ENCODE measurements at places on chromosomes 16 and 17. TPM values are rescaled to one million over a fixed set of nuclear protein-coding genes. Genes with fewer than 3 reads are reported as not detected.

The RUNDC3A gene
- total RNA-seq: 1.0 TPM

GRCh38 chr16:47374629-47375028 lies 86.2 kb downstream of the ITFG1 start:
- no peak for DNase-seq

DNA sequence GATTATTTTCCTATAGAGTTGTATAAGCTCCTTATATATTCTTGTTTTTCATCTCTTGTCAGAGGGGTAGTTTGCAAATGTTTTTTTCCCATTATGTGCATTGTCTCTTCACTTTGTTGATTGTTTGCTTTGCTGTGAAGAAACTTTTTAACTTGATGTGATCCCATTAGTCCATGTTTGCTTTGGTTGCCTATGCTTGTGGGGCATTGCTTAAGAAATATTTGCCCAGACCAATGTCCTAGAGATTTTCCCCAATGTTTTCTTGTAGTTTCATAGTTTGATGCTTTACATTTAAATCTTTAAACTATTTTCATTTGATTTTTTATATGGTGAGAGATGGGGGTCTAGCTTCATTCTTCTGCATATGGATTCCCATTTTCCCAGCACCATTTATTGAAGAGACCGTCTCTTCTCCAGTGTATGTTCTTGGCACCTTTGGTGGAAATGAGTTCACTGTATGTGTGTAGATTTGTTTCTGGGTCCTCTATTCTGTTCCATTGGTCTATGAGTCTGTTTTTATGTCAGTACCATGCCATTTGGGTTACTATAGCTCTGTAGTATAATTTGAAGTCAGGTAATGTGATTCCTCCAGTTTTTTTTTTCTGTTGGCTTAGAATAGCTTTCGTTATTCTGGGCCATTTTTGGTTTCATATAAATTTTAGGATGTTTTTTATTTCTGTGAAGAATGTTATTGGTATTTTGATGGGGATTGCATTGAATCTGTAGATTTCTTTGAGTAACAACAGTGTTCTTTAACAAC lies 165.8 kb downstream of the ABCA8 start:
- DNase-seq: no peak

DNA sequence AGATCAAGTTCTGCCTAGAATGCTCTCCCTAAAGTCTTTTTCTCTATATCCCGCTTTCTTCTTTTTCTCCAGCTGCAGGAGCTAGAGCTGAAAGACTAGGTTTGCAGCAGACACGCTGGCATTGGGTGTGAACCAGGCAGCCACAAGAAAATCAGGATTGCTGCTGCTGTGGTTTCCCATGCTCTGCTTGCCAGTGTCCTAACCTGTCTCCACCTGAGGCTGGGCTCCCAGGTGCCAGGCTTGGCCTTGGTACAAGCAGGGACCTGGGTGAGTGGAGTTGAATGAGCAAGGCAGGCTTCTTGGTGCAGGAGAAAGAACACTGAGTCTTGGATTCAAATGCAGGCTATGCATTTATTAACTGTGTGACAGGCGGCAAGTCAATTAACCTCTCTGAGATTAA lies 440.3 kb upstream of the MAF start:
- no peak for DNase-seq

DNA sequence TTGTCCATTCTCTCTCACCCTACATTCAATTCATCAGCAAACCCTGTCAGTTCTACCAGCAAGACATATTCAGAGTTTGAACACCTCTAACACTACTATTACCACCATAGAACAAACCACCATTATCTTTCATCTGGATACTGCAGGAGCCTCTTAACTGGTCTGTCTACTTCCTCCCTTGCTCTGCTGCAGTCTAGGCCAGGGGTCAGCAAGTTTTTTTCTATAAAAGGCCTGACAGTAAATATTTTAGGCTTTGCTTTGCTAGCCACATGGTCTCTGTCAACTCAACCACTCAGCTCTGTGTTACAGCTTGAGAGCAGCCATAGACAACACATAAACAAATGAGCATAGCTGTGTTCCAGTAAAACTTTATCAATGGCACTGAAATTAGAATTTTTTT lies 13.8 kb downstream of the KCTD19 start:
- no peak for DNase-seq

GRCh38 chr17:17526369-17526768 lies 30.2 kb upstream of the RASD1 start:
- no peak for DNase-seq

- no peak for DNase-seq
These were observed 172.4 kb upstream of the TNRC6C start for GRCh38 chr17:77786090-77786489.

DNA sequence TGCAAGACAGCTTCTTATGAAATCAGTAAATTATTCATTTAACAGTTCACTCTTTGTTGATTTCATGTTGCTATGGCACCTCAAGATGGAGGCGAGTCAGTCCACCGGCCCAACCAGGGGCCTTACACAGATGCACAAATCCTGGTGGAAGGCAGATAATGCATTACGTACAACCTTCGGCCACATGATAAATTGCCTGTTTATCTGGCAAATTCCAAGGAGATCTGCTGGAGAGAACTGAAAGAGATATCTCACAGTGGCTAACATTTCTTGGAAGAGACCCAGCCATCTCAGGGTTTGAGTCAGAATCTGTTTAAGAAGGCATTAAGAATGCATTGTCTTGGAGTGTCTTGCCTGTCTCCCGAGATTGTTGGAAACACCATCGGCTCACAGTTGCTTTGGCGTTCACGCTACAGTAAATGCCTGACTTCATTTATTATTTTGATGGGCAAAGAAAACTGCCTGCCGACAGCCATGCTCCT lies 225.6 kb downstream of the MSI2 start:
- DNase-seq: no peak

DNA sequence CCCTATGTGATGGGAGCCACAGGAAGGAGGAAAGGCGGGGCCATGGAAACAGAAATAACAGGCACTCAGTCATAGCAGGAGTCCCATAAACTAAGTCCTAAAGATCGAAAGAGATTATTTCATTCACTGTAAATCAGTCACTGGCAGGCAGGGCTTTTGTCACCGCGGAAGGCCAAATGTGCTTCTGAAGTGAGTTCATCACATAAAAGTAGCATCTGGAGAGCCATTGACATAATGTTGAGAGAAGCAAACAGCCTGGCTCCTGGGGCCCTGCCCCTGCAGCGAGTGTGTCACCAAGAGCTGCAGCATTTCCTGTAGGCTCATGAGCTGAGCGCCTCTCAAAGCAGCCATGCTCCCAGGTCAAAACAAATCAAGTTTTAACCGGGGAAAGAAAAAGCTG lies 476.2 kb downstream of the HAPSTR1 start:
- DNase-seq: no peak

DNA sequence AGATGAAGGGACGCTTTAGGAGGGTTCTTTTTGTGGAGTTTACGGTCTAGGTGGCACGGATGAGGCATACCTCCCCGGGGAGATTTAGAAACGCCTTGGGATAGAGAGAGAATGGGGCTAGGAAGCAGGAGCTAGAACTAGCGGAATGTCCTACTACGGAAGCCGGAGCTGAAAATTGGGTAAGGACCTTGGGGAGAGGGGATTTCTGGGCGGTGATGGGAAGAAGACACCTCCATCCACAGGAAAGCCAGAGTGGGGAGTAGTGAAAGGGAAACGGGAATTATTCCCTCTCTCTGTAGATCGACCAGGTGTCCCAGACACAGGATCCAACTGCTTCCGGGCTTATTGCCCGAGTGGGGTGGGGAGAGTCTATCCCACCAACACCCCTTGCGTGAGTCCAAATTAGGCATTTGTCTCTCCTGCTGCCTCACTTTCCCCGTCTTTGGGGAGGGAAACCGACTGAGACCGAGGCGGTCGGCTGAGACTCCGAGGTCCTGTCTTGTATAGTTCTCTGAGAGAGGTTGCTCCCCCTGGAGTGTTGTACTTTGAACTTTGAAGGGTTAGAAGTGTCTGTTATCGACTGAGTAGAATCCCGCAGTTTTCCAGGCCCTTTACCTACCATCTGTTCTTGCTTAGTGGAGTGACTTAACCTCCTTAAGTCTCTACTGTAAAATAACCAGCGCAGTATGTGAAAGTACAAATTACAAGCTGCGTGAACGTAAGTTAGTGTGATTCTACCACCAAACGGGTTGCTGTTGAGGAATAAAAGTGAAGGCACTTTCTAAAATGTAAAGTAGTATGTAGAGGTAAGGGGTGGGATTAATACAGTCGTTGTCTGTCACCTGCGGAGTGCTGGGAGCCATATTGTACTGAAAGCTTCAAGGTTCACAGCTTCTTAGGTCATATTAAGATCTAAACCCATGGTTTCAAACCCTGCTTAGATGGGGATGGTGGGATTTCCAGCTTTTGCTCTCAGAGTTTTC lies 1.0 kb downstream of the RSPRY1 start:
- peak; percentile 54 for DNase-seq

- DNase-seq: no peak
These were observed 115.9 kb downstream of the ANKRD11 start for GRCh38 chr16:89374393-89374960.

DNA sequence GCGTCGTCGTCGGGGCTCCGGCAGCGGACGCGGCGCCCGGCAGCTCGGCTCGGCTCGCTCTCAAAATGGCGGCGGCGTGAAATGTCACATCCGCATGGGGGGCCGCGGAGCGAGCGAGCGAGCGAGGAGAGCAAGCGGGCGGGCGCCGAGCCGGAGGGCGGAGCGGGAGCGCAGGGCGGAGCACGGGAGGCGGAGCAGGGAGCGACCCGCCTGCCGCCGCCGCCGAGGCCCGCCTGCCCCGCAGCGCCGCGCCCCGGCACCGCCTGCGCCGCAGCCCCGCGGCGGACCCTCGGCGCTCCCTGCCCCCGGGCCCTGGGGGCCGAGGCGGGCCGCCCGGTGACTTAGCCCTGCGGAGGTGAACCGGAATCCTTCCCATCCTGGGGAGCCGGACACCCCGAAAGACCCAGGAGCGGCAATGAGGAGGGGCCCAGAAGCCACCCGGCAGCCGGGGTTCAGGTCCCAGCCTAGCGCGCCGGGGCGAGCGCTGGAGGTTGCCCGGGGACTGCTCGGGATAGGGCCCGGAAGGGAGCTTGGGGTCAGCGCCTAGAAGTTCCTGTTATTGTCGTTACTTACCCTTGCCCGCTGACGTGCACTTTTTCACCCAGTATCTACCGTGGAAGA lies at the start of gene USP7:
USP7 (minus strand) TSS at position 86 of the 621 bp plus-strand sequence. CDS start 621 bp downstream, outside the sequence.
- DNase-seq: peak; percentile 87

- no peak for DNase-seq
These were observed at the start of gene KRTAP3-1 for GRCh38 chr17:41008811-41009210. KRTAP3-1 (minus strand) TSS chr17:41009128; CDS start chr17:41009074, 54 bp downstream.

- no peak for DNase-seq
These were observed 39.9 kb upstream of the CCDC182 start for GRCh38 chr17:57785022-57785421.

The CUEDC1 gene
- total RNA-seq: not detected
